Stimulated activated CD4-positive, alpha-beta T cell treated with anti-CD3 and anti-CD28 coated beads, Interleukin-12 subunit alpha, Interleukin-12 subunit beta, amount 100 ng/mL, for 24 hours (primary cell): ENCODE measurements at places on chromosomes 4 and X.

DNA sequence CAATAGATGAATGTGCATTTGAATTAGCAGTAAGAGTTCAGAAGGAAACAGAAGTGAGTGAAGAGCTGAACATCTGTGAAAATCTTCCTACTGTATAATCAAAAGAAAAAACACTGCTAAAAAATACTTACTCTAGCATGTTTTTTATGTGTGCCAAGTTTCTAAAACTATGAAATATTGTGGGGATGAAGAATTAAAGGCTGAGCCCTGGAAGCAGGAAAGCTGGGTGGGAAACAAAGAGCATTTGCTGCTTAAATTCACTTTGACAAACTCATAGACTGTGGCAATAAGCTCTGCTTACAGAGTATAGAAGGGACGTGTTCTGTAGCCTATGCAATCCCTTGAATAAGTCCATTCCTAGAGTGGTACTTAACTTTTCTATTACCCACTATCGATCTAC, 261.7 kb downstream of the ANKRD50 start:
- DNase-seq: no peak

DNA sequence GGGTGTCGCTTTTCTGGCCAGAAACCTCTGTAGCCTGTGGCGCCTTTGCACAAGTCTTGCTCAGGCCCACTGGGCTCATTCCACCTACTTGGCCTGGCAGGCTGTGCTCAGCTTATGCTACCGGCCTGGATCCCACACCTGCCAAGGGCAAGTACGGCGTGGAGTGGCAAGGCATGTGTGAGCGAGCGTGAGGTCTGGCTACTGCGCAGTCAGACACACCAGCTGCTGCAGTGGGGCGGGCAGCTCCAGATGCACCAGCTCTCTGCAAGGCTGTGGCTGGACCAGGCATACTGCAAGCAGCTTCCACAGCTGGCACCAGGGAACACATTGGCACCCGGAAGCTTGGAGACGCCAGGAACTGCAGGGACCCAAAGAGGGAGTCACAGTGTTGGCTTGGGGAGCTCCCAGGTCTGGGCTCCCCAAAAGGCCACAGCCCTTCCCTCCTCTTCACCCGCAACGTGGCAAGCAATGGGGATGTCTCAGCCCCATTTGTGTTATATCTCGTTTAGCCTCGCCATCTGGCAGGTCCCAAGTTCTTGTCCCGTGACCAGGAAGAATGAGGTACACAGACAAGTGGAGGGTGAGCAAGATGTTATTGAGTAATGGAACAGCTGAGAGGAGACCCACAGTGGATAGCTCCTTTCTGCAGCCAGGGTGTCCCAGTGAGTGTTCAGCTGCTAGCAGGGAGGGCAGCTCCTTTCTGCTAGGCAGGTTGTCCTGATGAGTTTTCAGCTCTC, 3.8 kb upstream of the FBXW7 start:
- DNase-seq: no peak

DNA sequence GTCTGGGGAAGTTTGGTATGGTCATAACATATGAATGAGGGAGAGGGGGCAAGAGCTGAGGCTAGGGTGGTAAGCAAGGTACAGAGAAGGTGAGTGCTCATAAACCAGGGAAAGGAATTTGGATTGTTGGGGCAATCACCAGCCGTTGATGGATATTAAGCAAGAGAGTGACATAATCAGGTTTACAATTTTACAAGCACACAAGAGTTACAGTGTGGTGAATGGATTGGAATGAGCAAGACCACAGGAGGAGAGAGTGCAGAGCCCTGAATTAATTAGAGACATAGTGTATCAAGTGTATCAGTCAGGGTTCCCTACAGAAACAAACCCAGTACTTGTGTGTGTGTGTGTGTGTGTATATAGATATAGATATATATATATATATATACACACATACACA, 18.7 kb upstream of the FMR1NB start:
- DNase-seq: no peak

DNA sequence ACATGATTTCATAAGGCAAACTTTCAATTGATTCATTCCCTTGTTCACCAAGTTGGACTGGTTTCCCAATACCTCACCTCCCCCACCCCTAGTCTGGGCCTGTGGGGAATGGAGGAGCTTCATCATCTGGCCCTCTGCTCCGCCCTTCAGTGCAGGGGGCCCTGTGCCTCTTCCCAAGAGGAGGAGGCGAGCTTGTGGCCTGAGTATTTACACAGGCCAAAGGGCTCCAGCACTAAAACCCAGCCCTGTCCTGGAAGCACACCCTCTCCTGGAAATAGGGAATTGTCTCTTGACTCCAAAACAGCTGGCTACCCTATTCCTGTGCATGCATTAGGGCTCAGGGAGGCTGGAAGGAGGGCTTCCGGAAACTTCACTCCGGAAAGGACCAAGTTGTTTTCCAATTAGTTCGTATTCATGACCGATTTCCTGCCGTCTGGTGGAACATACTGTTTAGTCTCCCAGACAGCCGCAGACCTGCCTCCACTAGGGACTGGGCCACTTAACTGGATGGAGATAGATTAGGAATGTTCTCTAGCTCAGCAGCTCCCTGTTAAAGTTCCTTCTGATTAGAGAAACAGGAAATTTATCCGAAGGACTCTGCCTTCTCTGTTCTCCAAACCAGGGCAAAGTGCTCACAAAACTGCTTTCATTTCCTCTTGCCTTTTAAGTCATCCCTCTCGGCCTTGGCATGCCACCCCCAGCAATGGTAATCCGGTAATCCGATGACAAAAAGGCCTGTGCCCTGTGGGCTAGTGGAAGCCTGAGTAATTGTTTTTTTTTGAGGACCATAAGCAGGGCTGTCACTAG, 5.8 kb downstream of the SRPX2 start:
- DNase-seq: no peak

GRCh38 chr4:118264096-118264495, 88.7 kb downstream of the PRSS12 start:
- DNase-seq: no peak

DNA sequence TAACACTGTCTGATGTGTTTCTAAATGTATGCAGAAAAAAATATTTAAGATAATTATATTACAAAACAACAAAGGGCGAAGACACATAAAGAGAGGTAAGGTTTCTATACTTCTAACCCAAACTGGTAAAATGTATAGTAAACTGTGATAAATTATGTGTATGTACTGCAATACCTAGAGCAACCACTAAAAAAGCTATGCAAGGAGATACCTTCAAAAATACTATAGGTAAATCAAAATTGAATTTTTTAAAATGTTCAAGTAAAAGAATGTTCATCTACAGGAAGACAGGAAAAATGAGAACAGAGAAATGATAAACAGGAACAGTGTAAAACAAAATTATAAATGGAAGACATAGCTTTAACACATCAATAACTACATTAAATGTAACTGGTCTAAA, 27.3 kb upstream of the RAI2 start:
- no peak for DNase-seq

DNA sequence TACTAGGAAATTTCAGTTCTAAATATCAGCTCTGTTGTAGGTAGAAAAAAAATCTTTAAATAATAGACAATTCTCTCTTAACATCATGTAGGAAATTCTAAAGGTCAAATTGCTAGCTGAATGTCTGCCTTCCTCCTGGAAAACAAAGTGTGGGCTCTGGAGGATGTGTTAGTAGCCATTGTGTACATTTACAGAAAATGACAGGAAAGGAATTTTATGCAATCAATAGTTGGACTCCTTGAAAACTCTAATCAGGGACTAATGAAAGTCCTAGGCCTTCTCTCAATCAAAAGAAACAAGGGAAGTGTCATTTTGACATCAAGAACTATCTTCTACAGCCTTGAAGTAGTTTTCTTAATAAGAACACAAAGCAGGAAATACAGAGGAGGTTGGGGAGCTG, 174.6 kb downstream of the ANKRD50 start:
- no peak for DNase-seq

GRCh38 chr4:99159699-99160098, 15.6 kb upstream of the ADH4 start:
- no peak for DNase-seq
